ENCODE measurements at places on chromosomes 2 and 18.

GRCh38 chr2:203890733-203891132 lies 23.2 kb downstream of the CTLA4 start:
- no peak for DNase-seq

- DNase-seq = no peak
Measured at GRCh38 chr2:233602076-233602475, 15.4 kb upstream of the UGT1A8 start.

DNA sequence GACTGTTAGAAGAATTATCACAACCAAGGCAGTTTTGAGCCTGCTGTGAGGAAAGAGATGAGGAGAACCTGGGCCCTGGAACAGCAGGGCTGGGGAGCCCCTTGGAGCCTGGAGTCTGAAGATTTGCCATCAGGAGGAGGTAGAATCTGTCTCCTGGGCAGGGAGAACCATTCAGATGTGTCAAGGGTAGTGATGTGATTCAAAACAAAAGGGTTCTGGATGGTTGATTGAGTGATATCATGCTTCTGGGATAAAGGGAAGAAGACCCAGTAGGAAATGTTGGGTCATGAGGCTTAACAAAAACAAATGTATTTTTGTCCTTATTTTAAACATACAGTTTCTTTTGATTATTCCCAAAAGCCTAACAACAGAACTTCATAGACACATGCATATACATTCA lies 28.6 kb downstream of the RNF144A start:
- no peak for DNase-seq

DNA sequence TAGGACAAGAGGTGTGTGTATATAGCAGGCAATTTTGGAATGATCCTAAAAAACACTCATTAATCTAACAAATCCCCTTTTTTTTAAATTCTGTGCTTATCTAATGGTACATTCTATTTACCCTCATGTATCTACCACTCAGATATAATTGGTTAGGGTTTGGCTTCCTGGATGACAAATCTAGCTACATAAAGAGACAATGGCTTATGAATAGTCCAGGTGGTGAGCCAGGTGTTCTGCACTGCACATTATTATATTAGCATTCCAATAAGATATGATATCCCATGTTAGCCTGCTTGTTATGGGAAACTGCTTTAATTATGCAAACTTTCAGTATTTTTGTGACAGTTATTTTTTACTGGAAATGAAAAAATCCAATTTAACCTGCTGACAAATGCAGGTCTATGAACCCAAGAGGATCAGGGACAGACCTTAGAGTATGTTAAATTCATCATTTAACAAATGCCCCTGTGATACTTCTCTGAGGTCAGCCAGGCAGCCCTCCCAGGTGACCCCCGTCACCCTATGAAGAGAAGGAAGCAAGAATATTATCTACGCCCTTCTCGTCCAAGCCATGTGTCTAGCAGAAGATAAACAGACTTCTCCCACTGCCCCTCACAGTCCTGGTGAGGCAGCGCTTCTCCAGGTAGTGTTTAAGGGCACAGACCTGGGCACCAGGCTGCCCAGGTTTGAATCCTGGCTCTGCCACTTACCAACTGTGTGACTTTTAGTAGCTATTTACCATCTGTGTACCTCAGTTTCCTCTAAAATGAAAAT lies 83.0 kb downstream of the ADD2 start:
- no peak for DNase-seq

DNA sequence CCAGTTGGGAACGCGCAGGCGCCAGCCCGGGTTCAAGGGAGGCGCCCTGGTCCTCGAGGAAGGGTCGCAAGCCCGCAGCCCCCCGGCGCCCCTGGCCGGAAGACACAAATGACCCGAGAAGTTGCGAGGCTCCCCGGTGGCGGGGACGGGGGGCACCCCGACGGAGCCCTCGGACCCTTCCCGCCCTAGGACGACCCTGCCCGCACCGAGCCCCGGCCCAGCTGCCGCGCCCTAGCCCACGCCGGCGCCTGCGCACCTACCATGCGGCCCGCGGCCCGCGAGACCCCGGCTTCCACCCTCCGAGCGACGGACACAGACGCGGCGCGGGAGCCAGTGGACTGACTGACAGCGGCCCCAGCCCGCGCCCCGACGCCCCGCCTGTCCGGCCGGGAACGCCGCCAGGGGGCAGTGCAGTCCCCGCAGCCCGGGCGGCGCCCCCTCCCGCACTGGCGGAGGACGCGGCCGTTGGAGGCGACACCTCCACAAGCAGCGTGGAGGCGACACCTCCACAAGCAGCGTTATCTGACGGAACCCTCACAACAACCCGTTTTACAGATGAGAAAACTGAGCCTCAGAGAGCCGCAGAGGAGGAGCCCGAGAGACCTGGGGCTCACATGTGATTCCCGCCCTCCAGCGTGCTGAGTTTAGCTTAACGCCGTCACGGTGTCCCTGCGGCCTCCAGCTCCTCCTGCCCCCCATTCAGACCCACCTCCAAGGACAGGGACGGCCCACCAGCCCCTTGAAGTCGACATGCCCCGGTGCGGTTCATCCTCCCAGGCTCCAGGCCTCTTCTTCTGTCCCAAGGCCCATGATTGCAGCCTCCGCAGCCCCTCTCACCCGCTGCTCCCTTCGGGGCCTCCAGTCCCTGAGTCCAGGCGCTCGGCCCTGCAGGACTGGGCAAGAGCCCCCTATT lies at the start of gene NMUR1:
NMUR1 (minus strand) TSS at position 347 of the 913 bp plus-strand sequence; CDS start at position 263, 84 bp downstream.
- DNase-seq = no peak

DNA sequence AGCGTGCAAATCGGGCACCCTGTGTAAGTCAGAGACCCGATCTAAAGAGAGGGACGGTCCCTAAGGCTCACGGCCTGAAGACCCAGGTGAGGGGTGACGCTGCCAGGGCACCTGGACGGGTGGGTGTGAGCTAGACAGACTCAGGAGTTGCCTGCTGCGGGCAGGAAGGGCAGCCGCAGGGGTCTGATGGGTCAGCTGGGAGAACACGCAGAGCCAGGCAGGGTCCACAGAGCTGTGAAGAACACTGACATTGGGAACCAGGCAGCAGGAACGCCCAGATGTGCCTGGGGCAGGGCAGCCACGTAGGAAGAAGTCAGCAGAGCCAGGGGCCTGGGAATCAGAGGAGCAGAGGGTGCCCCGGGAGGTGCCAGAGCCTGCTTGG lies 25.9 kb downstream of the HDAC4 start:
- DNase-seq = no peak

GRCh38 chr2:120503793-120504571 lies 158.0 kb downstream of the INHBB start:
- DNase-seq = no peak

DNA sequence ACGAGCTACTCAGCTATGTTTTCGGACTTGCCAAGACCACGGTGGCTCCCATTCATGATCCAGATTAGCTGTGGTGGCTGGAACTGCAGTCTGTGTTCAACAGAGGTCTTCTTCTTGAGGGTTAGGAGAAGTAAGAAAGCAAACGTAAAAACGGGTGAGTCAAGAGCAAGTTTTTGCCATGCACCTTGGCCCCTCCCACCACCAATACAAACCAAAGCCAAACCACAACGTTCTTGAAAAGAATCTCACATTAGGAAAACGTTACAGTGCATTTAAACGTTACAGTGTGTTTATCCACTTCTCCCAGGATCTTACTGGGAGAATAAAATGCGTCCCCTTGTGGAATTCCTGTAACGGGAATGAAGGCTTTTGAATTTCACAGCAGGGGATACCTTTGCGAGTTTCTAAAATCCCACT lies 725 bp downstream of the FBXO48 start:
- peak; percentile 33 for DNase-seq

GRCh38 chr2:12005886-12006681 lies 259.7 kb downstream of the LPIN1 start:
- DNase-seq = no peak

DNA sequence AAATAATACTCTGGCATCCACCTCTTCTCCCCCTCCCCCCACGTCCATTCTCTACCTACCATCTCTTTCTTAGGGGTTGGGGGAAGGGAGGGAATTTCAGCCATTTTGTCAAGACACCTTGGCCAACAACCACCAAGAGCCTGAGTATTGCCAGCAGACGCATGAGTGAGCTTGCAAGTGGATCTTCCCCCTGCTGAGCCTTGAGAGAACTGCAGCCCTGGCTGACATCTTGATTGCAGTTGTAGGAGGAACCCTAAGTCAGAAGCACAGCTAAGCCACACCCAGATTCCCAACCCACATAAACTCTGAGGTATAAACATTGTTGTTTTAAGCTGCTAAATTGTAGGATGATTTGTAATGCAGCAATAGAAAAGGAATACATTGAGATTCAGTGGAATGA lies 165.6 kb downstream of the TMEFF2 start:
- no peak for DNase-seq

DNA sequence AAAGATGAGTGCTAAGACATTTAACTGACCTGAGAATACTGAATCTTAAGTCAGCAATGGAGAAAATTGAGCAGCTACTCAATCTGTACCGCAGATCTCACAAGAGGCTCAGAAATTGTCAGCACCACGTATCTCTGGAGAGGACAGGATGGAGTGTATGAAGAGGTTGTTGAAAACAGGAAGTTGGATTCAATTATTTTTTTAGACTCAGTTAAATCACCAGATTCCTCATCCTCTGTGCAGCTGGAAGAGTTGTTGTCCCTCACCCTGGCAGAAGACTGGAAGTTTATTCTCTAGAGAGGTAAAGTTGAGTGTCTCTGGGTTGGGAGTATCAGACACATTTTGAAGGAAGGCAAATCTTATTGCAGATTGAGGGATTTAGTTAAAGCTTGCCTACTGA lies 114.9 kb upstream of the NT5C1B start:
- no peak for DNase-seq

- DNase-seq = no peak
Measured at GRCh38 chr2:6224267-6224666, 532.1 kb downstream of the SOX11 start.

DNA sequence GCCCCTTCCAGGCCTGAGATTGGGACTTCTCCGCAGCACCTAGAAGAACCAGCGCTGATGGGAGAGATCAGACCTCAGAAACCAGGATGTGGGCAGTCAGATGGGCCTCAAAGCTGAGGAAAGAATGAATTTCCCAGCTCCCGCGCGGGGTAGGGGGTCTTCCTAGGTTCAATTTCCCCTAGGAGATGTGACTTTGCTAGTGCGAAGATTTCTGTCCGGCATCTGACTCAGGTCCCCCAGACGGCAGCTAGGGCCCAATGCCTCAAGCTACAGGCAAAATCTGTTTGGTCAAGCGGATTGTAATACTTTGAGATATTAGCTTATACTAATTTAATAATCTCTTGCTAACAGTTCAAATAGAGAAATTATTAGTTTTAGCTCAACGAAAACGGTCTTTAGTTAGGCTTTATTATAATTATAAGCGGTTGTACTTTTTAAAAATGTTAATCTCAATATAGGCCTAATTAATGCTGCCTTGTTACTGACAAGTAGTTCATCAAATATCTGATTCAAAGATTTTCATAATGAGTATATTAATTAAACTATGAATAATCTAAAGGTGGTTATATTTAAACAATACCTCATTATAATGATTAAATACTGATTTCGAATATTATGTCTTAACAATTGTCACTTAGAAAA lies 5.8 kb downstream of the DLX1 start:
- no peak for DNase-seq

GRCh38 chr2:10765914-10766313 lies 44.5 kb downstream of the ATP6V1C2 start:
- no peak for DNase-seq

DNA sequence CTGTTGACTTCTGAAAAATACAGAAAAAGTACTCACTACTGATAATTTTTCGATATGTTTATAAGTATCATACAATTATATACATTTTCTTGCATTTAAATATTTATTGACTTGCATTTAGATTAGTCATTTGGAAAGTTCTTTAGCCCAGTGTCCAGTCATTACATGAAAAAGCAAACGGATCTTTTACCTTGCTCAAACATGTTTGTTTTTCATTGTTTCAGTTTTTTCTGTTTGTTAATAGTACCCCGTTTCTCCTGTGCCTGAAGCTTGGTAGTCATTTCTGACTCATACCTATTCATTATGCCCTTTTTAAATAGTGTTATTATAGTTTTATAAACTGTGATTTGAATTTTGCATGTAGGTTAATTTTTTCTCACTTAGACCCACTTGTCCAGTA lies 28.1 kb downstream of the CEP192 start:
- DNase-seq = no peak

DNA sequence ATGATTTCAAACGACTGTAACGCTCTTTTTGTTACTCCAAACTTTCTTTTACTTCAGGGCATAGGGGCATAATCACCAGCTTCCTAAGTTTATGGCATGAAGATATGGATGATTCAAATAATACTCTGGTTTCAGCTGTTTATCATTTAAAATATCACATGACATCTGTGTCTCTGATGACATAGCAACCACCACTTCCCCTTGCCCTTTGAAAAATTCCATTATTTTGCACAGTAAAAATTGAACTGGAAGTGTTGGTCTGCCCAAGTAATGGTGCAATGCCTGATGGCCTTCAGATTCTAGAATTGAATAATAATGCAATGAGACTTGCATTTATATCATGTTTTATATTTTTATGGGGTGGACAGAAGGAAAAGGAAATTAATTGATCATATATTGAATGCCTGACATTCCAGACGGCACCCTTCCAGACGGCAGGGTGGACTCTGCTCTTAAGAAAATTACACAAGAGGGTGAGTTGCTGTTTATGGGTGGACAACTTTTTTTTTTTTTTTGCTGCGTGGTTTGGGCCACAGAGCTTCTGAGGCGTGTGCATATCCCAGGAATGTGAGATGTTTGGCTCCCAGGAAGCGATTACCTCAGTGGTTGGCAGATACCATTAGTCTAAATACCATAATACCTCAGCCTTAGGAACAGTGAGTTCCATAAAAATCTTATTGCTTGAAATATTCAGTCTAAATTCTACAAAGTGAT lies 101.7 kb upstream of the ZNF521 start:
- peak; percentile 37 for DNase-seq

- DNase-seq = no peak
Measured at GRCh38 chr18:43481069-43481468, 203.8 kb upstream of the SYT4 start.

- DNase-seq = no peak
Measured at GRCh38 chr2:58266211-58266610, 25.1 kb upstream of the FANCL start.

DNA sequence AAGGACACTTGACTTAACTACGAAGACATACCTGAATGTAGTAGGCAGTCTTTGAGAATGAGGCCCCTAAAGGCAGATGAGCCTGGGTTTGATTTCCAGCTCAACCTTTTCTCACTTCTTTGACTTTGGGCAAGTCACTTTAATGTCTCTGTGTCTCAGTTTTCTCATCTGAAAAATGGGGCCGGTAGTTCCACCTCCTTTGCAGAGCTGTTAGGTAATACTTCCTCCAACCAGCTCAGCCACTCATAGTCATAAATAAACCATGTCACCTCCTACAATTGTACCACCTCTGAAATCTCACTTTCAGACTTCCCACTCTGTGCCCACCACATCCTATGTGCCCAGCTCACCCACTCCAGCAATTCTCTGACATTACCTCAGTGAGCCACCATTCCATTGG lies 10.4 kb downstream of the ARHGAP25 start:
- no peak for DNase-seq

All from HS-5 (cell line).